ENCODE measurements at places on chromosomes 2 and 18.
A peak's percentile ranks its signal among the peaks of the same experiment; 100 is the strongest.

- DNase-seq = peak; percentile 17
Measured at GRCh38 chr2:29196792-29197788, 81.9 kb downstream of the CLIP4 start.

DNA sequence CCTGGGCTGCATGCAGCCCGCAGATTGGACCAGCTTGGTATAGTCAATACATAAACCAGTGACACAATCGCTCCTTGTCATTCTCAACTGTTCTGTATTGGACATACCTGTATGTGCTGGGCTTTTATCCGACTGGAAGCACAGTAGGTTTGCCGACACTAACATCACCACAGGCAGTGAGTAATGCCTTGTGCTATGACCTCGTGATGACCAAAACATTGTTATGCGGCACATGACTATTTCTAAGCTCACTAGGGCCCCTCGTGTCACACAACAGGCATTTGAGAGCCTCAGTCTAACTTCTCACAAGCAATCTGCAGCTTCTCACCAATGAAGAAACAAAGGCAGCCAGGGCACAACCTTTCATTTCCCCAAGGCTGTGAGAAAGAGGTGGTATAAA lies 320.8 kb downstream of the AFF3 start:
- DNase-seq = no peak

GRCh38 chr2:196099916-196100315 lies 31.3 kb upstream of the DNAH7 start:
- no peak for DNase-seq

DNA sequence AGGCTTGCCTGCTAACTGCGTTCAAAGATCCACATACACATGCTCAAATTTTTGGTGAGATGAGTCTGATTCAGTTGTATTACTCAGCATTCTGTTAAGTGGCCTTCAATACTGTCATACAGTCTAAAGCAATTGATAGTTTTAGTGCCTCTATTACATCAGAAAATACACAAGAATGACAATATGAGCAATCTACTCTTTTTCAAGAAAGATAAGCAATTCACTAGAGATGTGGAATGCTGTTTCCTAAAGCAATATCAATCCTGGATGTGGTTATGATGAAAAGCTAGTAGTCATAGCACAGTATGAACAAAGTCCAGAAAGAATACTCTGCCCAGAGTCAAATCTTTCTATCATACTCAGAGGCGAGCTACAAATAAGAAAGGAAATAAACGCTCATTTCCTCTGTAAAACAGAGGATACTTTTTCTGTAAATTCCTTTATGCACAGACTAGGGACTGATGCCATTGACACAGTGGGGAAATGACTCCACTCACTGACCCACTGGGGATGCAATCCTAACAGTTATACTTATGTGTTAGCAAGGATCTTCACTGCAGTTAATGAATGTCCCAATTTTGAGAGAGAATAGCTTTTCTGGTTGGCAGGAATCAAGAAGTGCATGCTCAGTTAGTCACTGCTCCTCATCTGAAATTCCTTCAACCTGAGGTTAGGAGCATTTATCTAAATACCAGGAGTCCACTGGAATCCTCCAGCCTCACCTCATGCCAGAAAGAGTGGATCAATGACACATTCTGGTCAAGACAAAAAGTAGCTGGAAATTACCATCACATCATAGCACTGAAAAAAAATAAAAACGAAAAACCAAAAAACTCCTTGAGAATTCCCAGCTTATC lies 83.3 kb downstream of the PDE11A start:
- DNase-seq = no peak

DNA sequence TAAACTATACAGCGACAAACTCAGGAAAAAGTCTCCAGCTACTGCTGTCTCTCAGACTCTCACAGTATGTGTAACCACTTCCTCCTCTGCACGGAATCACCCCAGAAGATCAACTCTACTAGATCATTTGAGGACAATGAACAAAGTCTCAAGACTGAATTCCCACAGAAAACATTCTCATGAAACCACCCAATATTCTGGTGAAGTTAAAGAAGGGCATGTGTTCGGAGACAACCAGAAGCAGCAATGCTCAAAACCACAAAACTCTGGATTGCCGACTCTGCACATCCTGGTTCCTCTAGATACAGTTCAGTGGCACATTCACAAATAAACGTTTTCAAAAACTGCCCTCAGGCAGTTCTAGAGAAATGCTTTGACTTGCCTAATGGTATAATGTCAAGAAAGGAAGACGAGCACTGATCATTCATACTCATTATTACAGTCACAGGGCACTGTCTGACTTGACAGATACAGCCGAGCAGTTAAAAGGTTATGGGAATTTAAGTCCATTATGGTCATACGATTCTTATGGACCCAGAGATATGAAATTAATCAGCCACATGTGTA lies 91.9 kb upstream of the STK17B start:
- DNase-seq = no peak

DNA sequence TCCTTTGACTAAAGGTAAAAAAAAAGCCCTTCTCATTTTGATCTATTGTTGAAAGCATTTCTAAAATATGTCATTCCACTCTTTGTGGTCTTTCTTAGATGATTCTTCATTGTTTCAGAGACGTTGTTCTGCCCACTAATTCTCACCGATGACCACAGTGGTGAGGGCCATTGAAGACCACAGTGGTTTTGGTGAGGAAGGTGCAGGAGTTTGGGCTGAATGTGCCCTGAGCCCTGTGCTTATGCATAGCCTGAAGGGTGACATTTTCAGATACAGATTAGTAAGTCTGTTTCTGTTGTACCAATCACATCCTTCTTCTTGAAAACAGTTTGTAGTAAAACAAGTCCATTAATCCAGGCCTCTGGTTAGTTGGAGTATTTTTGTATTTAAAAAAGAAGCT lies 251.3 kb upstream of the ATP5MC3 start:
- no peak for DNase-seq

- DNase-seq = no peak
Measured at GRCh38 chr2:145055651-145056050, 535.7 kb upstream of the ZEB2 start.

DNA sequence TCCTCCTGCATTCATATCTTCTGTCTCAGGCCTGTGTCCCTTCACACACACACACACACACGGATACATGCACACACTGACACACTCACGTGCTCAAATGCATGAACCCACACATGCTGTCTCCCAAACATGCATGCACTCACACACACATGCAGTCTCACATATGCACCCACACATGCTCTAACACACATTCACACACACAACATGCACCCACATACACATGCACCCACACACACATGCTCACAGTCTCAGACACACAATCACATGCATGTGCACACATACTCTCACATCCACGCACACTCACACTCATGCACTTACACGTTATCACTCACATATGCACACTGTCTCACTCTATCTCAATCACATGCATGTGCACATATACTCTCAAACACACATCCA lies 1.9 kb upstream of the CD226 start:
- no peak for DNase-seq

DNA sequence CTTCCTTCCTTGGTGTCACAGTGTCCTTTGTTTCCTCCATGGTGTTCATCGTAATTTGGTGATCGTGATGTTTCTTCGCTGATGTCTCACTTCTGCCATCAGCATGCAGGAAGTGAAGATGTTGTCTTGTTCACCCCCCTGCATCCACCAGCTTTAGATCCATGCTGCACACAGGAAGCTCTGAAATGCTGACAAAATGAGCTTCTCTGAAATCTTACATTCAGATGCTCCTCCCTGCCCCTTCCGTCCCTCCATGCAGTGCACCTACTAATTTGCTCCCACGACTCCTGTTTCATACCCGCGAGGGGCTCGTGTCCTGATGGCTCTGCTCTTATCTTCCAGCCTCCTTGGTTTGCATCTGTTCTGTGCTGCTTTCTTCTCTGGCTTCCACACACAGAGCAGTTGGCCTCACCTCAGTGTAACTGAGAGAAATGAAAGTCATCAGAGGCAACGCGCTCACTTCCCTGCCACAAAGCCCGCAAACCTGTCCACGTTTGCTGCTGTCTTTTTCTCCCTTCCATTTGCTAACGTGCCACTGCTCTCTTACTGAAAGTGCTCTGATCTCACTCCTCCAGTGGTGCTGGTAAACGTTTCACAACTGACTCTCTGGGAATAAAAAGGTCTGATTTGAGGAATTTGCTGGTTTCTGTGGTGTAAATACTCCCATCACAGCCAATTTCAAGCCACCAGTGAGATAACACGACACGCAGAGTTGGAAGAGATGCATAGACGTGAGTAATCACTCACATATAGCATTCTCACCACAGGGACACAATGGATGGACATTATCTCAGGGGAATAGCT lies 41.0 kb upstream of the MGAT4A start:
- DNase-seq = no peak

DNA sequence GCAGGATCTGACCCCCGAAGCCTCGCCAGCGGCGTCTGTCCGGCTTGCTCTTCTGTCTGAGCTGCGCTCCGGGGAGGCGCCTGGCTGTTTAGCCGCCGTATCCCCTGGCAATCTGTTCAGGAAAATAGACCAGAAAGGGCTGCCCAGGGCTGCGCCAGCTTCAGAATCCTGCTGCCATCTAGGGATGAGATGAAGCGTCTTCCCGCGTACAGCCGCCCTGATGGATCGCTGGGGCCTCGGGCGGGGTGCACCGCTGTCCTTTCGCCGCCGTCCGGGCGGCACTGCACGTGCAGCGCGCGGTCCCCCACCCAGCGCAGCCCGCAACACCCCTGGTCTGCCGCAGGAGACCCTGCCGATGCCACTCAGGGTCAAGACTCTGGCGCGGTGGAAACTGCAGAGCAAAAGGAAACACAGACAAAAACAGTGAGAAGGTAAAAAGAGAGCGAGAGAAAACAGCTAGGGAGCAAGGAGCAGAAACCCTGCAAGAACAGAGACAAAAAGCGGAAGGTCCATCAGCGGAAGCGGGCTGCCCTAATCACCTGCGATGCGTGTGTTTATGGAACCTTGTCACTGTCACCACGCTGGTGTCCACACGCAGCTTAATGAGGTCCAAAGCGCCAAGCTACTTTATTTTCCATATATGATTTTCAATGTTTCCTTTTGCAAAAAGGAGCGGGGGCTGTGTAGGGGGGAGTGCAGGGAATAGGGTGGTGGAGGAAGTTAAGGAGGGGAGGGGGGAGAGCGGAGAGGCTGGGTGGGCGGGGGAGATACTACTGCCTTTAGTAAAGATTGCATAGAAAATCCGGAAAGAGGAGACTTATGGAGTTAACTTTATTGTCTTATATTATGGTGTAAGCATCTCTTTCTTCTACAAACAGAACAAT lies 2113.3 kb upstream of the PIK3C3 start:
- DNase-seq = peak; percentile 59

DNA sequence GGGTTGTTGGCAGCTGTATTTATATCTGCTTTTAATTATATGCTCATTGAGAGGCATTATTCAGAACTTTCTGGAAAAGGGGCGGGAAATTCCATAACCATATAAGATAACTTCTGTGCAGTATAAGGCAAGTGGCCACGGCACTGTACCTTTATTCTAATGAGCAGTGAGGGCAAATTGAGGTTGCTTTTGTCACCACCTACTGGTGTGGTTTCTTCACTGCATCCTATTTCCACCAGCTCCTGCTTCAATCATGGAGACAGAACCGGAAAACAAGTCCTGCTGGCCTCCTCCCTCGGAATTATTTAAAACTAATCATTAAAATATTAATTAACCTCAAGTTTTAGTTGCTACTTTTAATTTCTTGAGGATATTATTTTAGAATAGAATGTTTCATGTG lies 759.4 kb downstream of the CBLN2 start:
- DNase-seq = no peak

DNA sequence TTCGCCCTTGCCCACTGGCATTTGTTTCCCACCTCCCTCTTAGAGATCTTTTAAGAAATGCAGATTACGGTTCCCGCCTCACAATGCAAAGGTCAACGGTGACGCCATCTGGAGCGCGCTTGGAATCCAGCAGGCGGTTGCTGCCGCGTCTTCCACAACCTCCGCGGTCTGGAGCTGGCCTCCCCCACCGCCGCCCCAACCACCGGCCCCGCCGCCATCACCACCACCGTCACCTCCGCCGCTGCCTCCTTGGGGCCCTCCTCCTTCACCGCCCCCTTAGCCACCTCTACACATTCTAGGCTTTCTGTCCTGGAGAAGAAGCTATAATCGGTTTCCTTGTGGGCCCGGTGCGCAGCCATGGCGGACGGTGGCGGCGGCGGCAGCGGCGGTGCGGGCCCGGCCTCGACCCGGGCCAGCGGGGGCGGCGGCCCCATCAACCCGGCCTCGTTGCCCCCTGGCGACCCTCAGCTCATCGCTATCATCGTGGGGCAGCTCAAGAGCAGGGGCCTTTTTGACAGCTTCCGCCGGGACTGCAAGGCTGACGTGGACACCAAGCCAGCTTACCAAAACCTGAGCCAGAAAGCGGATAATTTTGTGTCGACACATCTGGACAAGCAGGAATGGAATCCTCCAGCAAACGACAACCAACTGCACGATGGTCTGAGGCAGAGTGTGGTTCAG lies at the start of gene BOD1L2:
Gene BOD1L2, plus strand, starts transcription at position 132 of the 681 bp plus-strand sequence. Its CDS starts 226 bp downstream, at position 358.
- no peak for DNase-seq

DNA sequence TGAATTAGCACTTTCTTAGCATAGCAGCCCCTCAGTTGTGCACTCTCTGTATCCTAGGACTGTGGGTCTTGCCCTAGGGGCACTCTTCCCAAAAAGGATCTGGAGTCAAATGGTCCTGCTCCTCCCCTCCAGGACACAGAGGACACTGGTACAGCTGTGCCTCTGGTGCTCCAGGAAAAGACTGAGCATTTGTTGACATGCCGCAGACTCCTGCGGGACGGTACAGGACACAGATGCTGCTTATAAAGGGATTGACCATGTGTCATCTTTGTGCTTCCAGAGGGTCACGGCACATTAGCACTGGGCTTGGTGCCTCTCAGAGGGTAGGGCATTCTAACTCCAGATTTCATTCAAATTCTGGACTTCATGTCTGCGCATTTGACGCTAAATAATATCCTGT lies 110.5 kb downstream of the KLF7 start:
- no peak for DNase-seq

DNA sequence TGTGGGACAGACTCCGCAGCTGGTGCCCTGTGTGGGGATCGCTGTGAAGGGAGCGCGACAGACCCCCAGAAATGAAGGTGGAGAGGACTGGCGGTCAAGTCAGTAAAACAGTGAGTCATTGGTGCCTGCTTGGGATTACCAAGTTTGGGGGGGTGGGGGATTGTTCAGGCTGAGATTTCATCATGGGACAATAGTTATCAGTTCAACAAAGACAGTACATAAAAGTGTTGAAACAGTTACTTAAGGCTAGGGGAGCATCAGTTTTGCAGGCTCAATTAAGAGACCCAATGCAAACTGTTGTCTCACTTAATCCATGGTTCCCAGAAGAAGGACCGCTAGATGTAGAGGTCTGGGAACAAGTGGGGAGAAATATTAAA lies 42.4 kb upstream of the PDK1 start:
- no peak for DNase-seq

- DNase-seq = no peak
Measured at GRCh38 chr2:227534714-227535113, 62.8 kb downstream of the AGFG1 start.

- no peak for DNase-seq
Measured at GRCh38 chr2:100166701-100167100, 24.3 kb upstream of the AFF3 start.

GRCh38 chr2:238574490-238575271 lies 148.0 kb downstream of the ASB1 start:
- no peak for DNase-seq

DNA sequence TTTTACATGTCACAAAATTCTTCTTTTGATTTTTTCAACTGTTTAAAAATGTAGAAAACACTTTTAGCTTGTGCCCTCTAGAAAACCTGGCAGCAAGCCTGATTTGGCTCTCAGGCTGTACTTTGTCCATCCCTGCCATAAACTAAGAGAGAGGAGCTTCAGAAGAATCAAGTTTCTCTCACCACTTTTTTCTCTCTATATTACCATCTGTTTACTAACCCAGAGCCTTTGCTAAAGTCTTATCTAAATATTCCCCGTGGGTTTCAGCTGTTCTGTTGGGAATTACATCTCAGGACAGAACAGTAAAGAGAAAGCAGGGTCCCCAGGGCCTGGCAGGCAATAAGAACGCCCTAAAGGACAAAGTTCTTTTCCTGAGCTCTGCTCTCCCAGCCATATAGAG lies 409.1 kb upstream of the CRIM1 start:
- DNase-seq = no peak
